ENCODE measurements at places on chromosomes 6 and 20.
A peak's percentile ranks its signal among the peaks of the same experiment; 100 is the strongest.

GRCh38 chr20:2709205-2709981 lies 16.8 kb downstream of the EBF4 start:
- DNase-seq: no peak

- no peak for DNase-seq
These were observed 51.9 kb downstream of the DLL1 start for GRCh38 chr6:170238741-170239565.

DNA sequence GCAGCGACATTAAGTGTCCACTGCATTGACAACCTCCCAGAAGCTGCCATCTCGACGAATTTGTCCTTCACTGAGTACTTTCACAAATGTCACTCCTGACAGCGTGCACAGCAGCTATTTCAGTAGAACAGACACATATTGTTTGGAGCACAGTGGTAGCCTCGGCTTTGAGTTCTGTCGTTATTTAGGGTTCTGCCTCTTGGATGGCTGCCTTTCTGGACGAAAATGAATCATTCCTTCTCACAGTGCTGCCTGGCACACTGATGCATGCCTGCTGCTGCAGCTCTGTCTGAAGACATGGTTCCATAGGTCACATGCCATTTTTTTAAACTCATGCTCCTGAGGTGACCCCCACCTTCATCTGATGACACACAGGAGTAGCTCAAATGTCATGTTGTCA lies 477.0 kb downstream of the C6orf118 start:
- DNase-seq: no peak

- peak; percentile 98 for DNase-seq
These were observed 101.3 kb downstream of the RTN4IP1 start for GRCh38 chr6:106527979-106528378.

DNA sequence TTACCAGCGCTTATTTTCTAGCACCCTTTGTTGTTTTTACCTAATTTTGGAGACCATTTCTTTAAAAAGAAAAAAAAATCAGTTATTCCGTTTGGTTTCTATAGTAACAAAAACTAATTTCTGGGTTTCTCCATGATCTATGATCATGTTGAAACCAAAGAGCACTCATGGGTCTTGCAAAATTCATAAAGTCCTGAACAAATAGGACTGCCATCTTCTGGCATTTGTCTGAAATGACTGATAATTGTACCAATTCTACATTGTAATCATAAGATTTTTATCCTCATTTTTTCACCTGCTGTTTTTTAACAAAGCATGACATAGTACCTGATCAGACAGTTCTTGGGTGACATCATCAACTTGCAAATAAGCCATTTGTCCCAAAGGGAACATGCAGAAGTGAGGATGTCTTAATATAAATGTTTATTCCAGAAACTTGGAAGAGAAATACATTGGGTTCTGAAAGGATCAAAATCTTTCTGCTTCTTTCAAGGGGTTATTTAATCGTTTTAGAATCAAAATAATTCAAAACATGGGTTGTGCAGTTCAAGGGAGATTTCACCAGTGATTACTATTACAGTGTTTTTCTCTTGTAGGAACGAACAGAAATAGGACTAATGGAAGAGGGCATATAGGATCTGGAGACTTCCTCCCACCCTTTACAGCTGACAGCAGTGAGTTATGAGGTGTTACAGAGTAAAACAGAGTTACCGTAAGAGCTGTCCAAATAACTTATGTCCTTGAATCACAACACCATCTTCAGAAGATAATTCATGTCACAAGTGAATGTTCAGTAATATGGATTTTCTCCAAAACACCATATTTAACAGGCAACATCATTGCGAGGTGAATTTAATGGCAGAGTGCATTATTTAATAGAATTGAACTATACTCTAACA lies 87.1 kb upstream of the GJE1 start:
- peak; percentile 51 for DNase-seq

- DNase-seq: no peak
These were observed 25.9 kb downstream of the GLO1 start for GRCh38 chr6:38676974-38677544.

DNA sequence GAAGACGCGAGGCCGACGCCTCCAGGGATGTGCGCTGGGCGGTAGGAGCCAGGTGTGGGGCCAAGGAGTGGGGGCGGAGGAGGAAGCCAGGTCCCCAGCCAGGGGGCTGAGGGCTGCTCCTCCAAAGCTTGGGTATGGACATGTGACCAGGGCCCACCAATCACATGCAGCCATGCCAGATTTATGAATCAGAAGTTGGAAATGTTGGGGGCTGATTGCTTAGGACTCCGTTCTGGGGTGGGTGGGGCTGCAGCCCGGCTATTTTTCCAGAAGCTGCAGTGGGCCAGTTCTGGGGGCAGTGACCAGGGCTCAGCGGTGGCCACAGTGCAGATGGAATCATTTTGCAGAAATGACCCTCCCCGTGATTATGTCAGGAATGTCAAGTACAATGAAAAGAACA lies 96.0 kb downstream of the CEBPB start:
- peak; percentile 88 for DNase-seq

GRCh38 chr6:33787954-33788693 lies 806 bp downstream of the LEMD2 start:
- DNase-seq: peak; percentile 79

GRCh38 chr20:5135363-5136012 lies 8.7 kb downstream of the CDS2 start:
- DNase-seq: no peak

GRCh38 chr6:114827135-114827534 lies 484.3 kb upstream of the HS3ST5 start:
- DNase-seq: no peak

DNA sequence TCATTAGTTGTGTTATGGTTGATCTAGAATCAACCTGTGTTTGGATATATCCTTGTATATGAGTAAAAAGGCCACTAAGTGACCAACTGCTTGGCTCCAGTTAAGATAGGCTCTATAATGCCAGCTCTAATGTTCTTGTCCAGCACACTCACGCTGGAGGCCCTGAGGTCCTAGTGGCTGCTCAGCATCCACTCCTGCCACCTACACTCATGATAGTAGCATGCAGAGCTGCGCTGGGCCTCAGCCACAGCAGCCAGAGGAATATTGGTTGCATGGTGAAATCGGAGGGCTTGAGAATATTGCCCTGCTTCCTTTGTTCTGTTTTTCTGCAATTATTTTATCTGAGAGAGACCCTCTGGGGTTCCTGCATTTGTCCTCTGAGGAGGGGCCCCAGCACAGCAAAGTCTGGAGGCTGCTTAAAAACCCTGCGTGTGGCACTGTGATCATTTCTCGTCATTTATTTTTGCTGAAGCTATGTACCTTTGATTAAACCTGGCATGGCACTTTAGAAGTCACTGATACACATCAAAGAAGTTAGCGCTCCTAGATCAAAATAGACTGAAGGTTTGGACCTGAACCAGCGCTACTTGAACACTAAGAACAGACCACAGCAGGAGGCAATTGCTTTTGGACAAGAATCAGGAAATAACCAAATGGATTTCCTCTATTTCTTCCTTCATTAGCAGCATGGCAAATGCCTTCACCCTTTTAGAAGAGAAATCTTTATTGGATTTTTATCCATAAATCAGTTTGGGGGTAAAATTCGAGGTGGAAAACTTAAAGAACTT lies 398.4 kb upstream of the ID4 start:
- no peak for DNase-seq

GRCh38 chr6:107832151-107833056 lies 8.3 kb upstream of the SCML4 start:
- DNase-seq: no peak

- DNase-seq: peak; percentile 95
These were observed at the start of gene AHCY for GRCh38 chr20:34302723-34303533. Gene AHCY (minus strand): TSS chr20:34303355. CDS start chr20:34303270, 85 bp downstream.

DNA sequence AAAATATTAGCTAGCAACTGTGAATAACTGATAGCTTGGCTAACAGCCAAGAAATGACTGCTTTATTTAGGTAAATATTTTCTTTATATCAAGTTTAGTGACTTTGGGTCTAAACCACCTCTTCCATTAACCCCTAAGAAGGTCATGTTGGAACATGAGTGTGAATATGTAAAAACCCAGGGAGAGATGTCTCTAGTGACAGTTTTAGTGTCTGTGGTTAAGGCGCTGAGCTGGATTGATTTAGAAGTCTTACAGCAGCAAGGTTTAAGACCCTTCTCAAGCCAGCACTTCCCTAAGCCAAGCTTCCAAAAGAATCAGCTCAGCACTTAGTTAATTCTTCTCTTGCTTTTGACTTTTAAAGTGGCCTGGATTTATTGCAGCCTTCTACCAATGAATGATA lies 11.4 kb upstream of the SIRT5 start:
- DNase-seq: no peak

DNA sequence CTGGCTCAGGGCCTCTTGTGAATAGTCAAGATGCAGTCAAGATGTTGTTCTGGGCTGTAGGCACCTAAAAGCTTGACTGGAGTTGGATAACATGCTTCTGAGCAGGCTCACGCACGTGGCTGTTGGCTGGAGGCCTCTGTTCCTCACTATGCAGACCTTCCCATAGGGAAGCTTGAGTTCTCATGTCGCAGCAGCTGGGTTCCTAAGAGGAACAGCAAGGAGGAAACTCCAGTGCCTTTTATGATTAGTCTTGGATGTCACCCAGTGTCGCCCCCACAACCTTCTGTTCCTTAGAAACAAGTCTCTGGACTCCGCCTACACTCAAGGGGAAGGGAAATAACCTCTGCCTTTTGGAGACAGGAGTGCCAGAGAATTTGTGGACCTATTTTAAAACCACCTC lies 210.7 kb downstream of the BCAS1 start:
- DNase-seq: no peak

DNA sequence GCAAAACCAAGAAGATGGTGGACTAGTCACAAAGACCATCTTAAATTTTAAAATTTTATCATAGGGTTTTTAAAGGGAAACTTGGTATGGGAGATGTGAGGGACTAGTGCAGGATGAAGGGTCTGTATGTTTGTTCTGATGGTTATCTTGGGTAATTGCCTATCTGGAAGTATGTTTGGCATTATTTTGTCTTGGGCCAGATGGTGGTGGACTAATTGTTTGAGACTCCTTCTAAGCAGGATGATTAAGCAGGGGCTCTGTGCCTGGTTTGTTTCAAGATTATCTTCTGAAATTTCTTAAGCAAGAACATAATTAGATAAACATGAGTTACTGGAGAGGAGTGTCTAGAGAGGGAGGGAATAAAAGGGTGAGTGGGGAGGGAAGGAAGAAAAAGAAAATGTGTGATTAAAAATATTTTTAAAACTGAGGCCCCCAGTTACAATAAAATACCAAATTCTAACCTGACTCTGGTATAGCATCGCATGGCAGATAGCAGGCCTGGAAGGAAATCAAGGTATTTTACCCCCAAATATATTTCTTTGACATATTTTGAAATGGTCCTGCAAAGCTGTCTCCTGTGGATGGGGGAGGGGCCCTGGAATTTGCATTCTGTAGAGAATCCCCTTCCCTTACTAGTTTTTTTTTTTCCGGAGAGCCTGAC lies 49.9 kb upstream of the FAM184A start:
- no peak for DNase-seq

- DNase-seq: peak; percentile 27
These were observed 34.8 kb upstream of the FILIP1 start for GRCh38 chr6:75528423-75528822.

- DNase-seq: no peak
These were observed 44.9 kb upstream of the JAG1 start for GRCh38 chr20:10718661-10719060.

DNA sequence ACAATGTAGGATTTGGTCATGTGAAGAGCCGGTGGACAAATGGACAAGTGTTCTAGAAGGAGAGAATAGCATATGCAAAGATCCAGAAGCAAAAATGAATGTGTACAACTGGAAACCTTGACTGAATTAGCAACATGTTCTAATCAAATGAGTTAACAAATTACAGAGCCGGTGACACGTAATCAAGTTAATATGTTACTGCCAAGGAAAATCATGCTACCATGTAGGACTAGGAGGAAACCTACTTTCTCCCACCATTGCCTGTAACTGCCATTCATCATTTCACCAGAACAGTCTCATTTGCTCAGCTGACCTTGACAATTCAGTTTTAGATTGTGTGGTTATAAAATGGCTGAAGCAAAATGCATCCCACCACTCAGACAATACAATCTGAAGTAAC lies 179.4 kb downstream of the KIF16B start:
- no peak for DNase-seq

DNA sequence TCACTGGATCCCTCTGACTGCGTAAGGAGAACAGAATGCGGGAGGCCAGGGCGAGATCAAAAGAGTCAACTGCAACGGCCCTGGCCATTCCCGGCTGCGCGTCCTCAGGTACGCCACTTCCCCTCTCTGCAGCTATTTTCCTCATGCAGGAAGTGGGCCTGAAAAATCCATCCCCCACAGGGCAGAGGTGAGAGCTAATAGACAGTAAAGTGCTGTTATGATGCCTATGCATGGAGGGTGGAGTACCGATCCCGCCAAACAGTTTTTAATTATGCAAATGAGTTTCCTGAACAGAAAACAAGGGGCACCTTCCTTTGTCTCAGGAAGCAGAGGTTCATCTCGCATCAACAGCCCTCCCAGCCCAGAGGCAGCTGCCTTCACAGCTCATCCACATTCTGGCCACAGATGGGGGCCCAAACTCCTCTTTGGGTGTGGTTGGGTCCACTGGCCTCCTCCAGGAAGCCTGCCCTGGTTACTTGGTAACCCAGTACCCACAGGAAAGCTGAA lies 9.3 kb downstream of the PREX1 start:
- DNase-seq: no peak

DNA sequence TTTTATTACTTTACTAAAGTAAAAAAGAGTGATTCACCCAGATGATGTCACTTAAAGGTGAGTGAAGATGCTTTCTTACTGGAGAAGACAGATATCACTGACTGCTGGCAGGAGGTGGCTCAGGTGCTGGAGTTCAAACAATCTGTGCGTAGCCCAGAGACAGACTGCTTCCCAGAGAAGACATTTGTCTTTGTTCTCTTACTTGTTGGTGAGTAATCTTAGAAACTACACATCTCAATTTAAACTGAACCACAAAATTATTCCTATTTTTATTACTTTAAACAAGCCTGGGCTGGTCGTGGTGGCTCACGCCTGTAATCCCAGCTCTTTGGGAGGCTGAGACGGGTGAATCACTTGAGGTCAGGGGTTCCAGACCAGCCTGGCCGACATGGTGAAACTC lies 92.2 kb downstream of the CEP162 start:
- DNase-seq: no peak

DNA sequence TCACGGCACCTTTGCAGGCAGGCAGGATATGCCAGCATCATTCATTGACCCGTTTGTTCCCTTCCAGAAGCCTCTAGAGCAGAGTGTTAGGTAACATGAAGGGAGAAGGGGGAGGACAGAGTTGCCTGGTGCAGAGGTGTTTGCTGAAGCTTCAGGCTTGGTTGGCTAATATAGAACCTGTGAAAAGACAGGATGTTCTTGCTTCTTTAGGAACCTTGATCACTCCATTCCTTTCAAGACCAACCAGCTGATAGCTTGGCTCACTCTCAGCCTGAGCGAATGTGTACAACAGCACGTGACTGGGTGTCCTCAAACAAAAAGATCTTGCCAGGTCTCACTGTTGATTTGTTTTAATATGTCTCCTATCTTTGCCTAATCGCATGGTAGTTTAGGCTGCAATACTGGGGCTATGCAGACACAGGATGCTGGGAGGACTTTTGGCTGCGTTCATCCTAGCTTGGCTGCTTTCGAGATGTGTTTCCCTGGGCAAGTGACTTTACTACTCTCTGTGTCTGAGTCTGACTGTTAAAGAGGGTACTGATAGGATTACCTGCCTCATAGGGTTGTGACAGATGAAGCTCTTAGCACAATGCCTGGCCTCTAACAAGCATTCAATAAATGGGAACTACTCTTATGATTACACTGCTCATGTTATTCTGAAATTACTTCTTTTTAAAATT lies 16.0 kb downstream of the SHLD1 start:
- DNase-seq: no peak
